ENCODE measurements at places on chromosomes 1 and 21.

GRCh38 chr21:40719615-40720014, 127.3 kb downstream of the DSCAM start:
- DNase-seq = no peak

- DNase-seq = no peak
Measured at GRCh38 chr1:156165083-156165482, 11.7 kb downstream of the SEMA4A start.

GRCh38 chr1:41805771-41806471, 112.8 kb downstream of the HIVEP3 start:
- no peak for DNase-seq

GRCh38 chr1:168585937-168586336, 9.5 kb downstream of the XCL1 start:
- no peak for DNase-seq

Measured in OCI-M1 (cell line).